ENCODE measurements at places on chromosomes 3 and 15.

DNA sequence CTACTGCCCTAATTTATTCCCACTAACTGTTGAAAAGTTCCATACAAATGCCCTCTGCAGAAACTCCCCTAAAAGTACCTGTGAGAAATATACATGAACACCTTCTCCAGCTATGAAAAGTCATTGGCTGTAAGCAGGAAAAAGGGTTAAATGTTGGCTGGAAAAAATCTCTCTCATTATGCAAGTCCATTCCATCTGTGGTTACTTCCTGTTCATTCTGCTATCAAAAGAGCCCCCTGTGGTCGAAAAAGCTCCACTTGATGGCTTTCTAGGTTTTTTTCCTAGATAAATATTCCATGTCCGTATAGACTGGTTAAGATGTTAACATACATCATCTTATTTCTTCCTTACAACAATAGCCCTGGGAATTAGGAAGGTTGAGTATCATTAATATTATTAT is 56.2 kb upstream of the AKAP13 start:
- no peak for DNase-seq

GRCh38 chr15:89349206-89349558 is 14.6 kb upstream of the POLG start:
- no peak for DNase-seq

DNA sequence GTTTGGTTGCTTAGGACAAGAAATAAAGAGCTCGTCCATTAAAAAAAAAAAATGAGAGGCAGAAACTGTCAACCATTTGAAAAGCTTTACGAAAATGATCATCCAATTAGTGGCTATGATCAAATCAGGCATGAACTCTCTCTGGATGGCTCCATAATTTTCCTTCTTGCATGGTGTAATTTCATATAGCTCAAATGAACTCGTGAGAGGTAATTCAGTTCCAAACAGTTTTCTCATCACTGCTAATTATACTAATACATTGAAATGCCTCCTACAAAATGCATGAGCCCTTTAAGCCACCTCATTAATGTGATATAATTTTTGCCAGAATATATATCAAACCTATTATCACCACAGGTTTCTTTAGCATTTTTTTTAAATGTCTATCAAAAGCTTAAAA is 239.5 kb upstream of the MEIS2 start:
- DNase-seq: no peak

- DNase-seq: no peak
Measured at GRCh38 chr3:152977366-152977765, 142.4 kb downstream of the P2RY1 start.

- no peak for DNase-seq
Measured at GRCh38 chr3:148466980-148467740, 230.5 kb upstream of the AGTR1 start.

DNA sequence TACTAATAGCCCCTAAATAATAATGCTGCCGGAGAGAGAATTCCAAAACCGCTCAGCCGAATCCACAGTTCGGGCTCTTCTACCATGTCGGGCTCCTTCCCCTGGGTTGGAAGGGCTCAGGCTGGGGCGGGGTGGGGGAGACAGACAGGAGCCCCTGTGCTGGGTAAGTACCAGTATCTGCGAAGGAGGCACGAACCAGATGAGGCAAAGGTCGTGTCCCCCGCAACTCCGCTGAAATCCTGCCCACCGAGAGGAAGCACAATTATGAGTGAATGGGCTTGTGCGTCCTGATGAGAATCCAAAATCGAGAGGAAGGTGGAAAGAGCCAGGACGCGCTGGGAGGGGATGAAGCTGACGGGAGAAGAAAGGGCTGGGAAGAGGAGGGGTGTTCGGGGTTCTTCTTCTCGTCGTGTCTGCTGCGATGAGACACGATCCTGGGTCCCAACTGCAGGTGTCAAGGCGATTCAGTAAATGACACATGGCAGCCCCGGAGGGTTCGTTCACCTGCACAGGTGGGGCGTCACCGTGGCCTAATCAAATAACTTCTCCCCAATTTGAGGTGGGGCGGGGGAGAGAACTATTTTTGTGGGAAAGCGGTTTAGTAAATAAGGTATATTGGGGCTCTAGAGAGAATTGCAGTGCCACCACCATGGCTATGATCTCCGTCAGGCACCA is 707 bp upstream of the FAM81A start:
- DNase-seq: no peak

GRCh38 chr3:124532071-124532470 is 198.2 kb upstream of the UMPS start:
- DNase-seq: no peak

DNA sequence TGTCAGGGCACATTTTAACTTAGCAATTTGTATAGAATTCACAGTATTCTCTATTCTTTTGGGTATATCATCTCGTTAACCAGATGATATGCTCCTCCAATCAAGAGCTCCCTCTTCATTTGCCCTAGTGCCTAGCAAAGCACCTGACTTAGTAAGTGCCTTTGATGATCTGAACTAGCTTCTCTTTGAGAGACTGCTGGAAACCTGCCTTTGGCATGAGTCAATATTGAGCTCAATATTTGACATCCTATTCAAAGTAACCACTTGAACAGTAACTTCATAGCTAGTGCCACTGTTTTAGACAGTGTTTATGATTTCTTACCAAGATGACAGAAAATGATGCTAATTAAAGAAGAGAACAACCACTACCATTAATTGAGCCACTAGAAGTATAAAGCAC is 696.3 kb upstream of the UBE2E2 start:
- no peak for DNase-seq

- no peak for DNase-seq
Measured at GRCh38 chr3:153182501-153183293, 20.7 kb downstream of the RAP2B start.

- DNase-seq: no peak
Measured at GRCh38 chr3:169363318-169364265, 299.9 kb downstream of the MECOM start.

DNA sequence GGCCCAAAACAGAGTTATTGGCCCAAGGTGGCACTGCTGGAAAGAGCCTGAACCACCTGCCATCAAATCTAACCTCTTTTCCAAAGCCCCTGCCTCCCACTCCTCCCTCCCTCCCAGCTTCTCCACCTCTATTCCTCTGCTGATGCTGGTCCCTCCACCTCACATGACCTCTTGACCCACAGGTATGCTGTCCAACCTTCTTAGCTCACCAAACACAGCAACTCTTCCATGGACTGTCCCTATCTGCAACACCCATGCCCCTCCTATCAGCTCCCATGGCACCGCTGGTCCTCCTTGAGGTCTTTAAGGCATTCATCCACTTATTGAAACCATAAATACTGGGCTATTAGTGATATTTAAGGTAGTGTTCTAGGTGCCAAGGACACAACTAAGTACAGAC is 12.6 kb downstream of the NUP210 start:
- DNase-seq: no peak

DNA sequence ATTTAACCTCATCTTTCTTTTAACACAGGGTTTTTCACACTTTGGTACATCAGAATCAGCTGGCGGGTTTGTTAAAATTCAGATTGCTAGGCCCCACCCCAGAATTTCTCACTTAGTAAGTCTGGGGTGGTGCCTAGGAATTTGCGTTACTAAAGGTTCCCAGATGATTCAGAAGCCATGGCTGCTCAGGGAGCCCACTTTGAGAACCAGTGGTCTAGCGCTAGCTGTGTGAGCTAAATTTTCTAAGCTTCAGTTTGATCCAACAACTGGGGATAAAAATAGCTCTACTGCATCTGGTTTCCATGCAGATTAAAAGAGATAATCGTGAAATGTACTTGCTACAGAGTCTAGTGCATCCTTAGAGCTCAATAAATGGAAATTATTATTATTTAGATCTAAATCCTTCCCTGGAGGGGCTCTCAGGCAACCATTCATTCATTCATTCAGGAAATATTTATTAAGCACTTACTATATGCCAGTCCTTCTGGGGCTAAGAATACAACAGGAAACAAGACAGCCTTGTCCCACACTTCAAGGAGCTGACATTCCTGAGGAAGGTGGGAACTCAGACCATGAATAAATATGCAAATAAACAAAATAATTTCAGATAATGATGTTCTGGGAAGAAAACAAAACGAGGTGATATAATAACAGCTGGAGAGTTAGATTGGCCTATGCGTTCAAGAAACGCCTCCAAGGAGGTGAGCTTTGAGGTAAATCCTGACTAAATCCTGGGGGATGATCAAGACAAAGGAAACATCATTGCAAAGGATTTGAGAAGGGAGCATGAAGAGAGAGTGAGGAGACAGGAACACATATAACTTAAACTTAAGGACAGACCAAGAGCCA is 3.9 kb upstream of the CIDEC start:
- no peak for DNase-seq

DNA sequence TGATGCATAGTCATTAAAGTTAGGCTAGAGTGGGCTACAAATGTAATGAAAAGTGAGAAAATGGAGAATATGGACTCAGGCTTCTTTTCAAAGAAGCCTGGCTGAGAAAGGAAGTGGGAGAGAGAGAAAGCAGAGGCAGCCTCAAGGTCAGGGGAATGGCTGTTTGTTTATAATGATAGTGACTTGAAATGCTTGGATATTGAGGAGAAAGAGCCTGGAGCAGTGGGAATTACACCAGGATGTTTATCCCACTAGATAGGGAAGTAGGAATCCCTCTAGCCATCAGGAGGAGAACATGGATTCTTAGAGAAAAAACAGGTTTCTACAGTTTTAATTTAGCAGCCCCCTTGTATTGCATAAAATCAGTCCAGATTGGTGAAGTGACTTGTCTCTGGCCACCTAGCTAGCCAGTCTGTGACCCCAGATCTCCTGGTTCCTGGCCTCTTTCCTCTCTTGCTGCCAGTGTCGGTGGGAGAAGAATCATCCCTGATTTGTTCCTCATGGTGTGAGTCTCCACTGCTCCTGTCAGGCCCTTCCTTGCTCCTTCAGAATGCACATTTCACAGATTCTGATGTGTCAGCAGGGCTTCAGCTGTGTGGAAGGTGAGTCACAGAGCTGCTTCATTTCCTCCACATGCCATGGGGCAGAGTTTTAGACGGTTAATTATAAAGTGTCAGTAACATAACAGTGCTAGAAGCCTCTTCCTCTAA is 32.9 kb downstream of the SEMA6D start:
- no peak for DNase-seq

- no peak for DNase-seq
Measured at GRCh38 chr3:102136183-102136582, 286.9 kb downstream of the NFKBIZ start.

DNA sequence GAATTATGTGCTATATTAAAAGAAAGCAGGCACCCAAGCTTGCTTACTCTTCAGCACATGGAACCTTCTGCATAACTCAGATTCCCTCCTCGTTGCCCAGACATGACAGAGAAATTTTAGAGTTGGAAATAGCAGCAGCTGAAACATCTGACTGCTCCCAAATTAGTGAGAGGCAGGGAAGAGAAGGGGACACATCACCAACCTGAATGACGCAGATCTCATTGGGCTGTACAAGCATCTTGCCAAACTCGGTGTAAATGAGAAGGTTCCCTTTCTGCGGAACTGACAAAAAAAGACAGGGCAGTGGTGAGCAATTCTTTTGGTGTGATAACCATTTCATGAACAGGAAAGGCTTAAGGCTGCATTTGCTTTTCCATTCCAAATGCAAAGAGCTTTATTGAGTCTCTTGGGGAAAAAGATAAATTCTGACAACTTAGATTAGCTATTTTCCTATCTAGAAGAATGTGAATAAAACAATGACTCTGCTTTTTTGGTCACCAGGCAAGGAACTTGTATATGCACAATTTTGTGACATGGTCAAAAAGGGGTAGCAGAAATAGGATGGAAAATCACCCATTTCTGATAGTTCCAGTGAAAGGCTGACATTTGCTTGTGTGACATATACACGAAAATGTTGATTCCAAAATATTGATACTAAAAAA is 35.1 kb downstream of the HGD start:
- no peak for DNase-seq

- DNase-seq: no peak
Measured at GRCh38 chr3:156825795-156826143, 384 bp upstream of the LEKR1 start.

All from right kidney (tissue), 9 donors.